ENCODE measurements at places on chromosomes 3 and 15.

GRCh38 chr3:184322731-184323487 lies 8.5 kb downstream of the EIF4G1 start:
- no peak for DNase-seq

- DNase-seq = no peak
These were observed 515 bp upstream of the EIF3J start for GRCh38 chr15:44536302-44536961.

DNA sequence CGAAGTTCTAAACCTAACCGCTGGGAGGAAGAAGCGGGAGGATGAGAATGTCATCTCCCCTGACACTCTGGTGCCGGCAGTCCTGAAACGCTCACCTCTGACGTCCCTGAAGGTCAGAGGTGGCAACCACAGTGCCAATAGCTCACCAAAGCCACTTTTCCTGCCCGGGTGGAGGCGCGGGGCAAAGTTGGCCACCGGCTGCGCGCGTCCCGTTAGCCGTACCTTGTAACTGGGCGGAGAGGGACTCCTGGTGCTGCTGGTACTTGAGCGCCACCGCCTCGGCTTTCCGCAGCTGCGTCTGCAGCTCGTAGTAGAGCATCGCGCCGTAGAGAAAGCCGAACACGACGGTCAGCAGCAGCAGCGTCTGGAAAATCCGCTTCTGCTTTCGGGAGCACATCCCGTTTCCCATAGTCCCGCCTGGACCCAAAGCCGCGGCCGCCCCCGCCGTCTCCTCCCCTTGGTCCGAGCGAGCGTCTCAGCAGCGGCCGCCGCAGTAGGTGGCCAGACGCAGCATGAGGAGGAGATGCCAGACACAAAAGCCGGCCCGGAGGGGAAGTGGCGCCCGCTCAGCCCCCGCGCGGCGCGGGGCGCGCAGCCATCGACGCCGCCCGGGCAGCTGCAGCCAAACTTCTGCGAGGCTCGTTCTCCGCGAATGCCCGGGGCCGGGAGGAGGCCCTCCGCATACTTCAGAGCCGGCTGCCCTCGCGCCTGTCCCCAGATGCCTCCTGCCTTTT lies 680 bp downstream of the GOLIM4 start:
- no peak for DNase-seq

DNA sequence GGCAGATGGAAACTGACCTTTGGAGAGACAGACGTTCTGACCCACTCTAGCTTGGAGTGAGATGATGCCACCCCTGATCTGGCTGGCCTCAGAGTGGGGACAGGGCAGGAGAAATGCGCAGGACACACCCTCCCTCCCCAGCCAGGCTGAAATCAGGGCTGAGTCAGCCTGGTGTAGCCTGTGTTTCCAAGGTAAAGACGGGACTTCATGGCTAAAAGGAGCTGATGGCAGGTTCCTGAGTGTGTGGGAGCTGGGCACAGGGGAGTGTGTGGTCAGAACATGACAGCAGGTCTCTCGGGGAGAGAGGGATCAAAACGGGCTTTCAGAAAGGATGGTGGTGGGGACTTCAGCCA lies 14.6 kb upstream of the POLG start:
- no peak for DNase-seq

GRCh38 chr3:54042259-54042823 lies 80.0 kb upstream of the CACNA2D3 start:
- no peak for DNase-seq

DNA sequence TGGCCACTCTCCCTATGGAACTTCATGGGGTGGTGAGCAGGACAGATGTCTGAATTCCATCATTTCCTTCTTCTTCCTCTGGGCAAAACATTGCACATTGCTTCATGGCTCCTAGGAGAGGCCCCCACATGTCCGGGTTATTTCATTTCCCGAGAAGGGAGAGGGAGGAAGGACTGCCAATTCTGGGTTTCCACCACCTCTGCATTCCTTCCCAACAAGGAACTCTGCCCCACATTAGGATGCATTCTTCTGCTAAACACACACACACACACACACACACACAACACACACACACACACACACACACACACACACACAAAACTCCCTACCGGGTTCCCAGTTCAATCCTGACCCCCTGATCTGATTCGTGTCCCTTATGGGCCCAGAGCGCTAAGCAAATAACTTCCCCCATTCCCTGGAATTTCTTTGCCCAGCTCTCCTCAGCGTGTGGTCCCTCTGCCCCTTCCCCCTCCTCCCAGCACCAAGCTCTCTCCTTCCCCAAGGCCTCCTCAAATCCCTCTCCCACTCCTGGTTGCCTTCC lies 1.9 kb downstream of the RHO start:
- DNase-seq = no peak

- no peak for DNase-seq
These were observed 2.3 kb upstream of the TM4SF19 start for GRCh38 chr3:196340466-196340865.

GRCh38 chr3:134859341-134859740 lies 64.3 kb downstream of the EPHB1 start:
- DNase-seq = no peak

GRCh38 chr3:68703066-68703465 lies 229.3 kb downstream of the TAFA4 start:
- no peak for DNase-seq

DNA sequence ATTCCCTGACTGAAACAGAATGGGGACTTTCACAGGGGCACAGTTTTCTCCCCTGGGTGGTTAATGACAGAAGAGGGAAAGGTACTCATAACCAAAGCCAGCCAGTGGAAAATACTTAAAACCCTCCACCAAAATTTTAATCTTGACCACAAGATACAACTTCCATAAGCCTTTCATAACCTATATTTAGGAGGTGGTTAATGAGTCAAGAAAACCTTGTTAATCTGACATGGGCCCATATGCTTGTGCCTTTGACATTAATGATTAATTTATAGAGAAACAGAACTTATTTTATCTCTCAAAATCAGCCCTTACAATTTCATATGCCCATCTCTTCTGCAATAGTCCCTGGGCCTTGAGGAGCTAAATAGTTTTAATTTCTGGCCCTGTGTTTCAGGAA lies 31.2 kb downstream of the IQCF6 start:
- DNase-seq = no peak

- no peak for DNase-seq
These were observed 1.7 kb downstream of the PLA2G4D start for GRCh38 chr15:42092398-42093318.

- no peak for DNase-seq
These were observed 42.1 kb upstream of the CTDSPL start for GRCh38 chr3:37819591-37819990.

GRCh38 chr15:59741274-59741906 lies 52.3 kb upstream of the BNIP2 start:
- no peak for DNase-seq

GRCh38 chr3:107629566-107629965 lies 106.8 kb downstream of the BBX start:
- no peak for DNase-seq

GRCh38 chr3:50671331-50671730 lies 3.4 kb upstream of the DOCK3 start:
- DNase-seq = no peak

- no peak for DNase-seq
These were observed 823 bp upstream of the CCDC71 start for GRCh38 chr3:49166752-49167556.

GRCh38 chr3:51896607-51897305 lies 6.4 kb downstream of the IQCF1 start:
- DNase-seq = no peak

DNA sequence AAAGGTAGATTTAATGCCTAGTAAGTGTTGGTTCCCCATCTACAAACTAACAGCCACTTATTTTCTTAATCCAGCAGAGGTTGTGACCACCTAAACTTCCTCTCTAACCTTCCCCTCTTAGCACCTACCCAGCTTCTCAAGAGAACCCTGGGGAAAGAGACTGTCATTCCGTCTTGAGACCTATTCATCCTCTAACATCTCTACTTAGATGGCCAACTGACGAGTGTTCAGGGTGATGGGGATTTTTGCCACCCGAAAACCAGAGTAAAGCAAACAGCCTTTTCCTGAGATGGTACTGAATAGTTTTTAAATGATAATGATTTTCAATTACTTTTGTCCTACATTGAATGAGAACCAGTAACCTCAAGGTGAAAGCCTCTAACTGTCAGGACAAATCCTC lies 9.3 kb upstream of the GBE1 start:
- DNase-seq = no peak

- DNase-seq = no peak
These were observed 163.8 kb upstream of the RGMA start for GRCh38 chr15:93252780-93253179.

GRCh38 chr3:156511987-156512677 lies 42.8 kb downstream of the SSR3 start:
- no peak for DNase-seq

GRCh38 chr3:103873021-103873420 lies 1438.2 kb downstream of the ZPLD1 start:
- DNase-seq = no peak

DNA sequence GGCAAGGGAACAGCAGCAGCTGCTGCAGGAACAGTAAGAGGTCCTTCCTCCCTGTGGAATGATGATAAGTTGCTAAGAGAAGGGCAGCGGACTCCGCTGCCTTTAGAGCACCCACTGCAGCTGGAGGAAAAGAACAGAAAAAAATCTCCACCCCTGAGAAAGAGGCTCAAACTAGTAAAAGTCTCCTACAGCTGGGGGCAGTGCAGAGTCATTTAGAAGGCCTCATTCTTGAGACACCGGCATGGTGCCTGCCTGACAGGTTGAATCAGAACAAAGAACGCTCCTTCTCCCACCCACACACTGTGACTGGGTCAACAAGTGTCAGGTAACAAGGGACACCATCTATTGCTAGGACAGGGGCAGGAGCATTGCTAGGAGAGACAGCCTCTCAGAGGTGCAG lies 188.4 kb downstream of the ABHD5 start:
- no peak for DNase-seq

DNA sequence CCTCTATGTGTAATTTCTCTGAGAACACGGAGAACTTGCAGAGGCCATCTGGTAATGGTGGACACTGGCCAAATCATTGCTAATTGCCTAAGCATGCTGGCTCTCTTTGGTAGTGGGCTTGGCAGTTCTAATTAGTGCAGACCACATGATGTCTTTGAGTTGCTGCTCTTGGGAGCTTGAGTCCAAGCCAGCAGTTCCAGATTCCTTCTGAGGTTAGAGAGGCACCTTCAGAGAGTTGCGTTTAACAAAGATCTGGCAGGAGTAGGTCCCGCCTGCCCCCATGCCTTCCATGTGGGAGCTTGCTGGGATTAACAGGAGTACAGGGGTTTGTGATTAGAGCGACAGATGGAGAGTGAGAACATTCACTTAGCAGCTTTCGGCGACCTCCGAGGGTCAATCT lies 449.0 kb upstream of the LMCD1 start:
- no peak for DNase-seq

DNA sequence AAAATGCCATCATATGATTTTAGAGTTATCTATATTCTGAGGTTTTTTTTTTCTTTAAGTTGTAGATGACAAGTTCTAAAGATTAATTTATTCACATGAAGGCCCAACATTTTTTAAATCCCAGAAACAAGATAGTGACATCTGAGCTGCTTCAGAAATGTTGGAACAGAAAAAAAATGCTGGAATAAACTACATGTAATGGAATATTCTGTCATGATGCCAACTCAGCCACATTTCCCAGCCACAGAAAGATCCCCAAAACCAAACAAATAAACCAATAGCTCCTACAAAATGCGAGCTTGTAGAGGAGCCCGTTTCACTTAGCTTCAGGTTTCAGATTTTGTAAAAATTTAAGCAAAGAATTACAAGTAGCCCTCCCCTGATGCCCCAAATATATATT lies 111.0 kb upstream of the MYO5C start:
- no peak for DNase-seq

DNA sequence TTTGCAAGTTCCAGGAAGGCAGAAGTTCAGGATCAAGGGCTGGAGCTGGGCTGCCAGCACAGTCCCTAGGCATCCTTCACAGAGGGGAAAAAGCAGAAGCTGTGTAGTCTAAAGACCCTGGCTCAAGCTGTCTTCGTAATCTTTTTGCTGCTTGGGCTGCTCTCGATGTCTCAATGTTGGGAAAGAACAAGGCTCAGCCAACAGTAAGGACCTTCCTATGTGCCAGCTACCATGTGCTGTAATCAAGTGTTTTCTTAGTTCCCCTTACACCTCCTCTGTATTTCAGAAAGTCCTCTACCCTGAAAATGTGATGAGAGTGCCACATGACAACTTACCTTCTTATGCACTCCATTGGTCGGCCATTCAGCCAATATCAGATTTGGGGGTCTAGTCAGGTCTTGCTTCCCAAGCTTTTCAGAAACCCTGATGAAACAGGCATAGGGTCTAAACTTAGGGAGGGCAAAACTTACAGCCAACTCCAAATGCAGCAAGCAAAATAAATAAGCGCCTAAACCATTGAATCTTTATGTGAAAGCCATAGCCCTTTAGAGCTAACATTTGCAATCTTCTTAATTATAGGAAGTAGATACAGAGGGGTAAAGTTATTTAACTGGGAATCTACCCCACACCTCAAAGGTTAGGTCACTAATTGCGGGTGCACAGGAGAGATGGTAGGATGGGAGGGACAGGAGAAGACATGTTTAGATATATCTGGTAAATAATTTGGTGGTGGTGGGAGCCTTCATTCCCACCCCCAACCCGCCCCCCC lies 1.2 kb upstream of the EDEM1 start:
- DNase-seq = no peak

DNA sequence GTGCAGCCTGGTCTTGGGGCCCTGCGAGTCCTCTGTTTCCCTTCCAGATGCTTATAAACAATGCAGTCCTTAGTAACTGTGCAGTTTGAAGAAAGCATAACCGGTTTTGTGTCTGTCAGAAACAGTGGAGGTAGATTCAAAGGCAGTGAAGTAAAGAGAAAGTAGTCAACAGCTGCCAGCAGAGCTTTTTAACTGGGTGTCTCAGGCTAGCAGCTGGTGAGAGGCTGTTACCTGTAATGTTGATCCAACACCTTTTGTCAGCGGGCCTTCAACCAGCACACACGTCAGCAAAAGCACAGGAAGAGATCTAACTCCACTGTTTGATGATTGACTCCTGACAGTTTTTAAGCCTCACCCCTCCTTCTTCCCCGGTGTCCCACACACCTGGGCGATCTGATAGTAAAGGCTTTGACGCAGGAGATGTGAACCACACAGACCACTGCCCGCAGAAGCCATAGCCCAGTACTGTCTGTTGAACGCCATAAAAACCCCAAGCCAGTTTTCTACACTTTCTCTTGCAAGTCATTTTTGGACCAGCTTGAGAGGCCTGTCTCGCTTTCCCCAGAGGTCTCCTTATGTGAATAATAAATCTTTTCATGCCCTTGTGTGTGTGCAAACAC lies 178.0 kb downstream of the FMN1 start:
- DNase-seq = no peak

- DNase-seq = no peak
These were observed 244.4 kb downstream of the EDEM1 start for GRCh38 chr3:5431811-5432378.

GRCh38 chr3:8730656-8731055 lies 2.9 kb upstream of the CAV3 start:
- DNase-seq = no peak

GRCh38 chr3:33645060-33645647 lies 72.9 kb downstream of the CLASP2 start:
- DNase-seq = no peak

- DNase-seq = no peak
These were observed 91.7 kb downstream of the MYO5A start for GRCh38 chr15:52436981-52437380.
